ENCODE measurements at places on chromosomes 1 and 21. TPM values are rescaled to one million over a fixed set of nuclear protein-coding genes. Genes with fewer than 3 reads are reported as not detected.

GRCh38 chr1:197141575-197141974 is 4.9 kb downstream of the ASPM start:
- no peak for DNase-seq

The TTLL7 gene
- 3.1 TPM for polyA plus RNA-seq

DNA sequence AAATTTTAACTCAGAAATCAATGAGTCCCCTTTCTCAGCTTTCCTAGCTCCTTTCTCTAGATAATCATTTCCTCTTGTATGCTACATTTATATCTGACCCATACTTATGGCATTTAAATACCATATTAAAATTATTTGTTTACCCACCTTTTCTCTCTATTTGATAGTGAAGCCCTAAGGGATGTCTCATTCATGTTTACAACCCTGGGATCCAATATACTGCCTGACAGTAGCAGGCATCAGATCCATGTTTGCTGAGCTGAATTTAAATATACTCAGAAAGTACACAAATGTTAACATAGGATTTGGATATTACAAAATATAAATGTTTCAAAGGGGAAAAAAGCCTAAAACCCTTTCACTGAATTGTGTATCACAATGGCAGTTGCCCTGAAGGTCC is 26.5 kb downstream of the SCMH1 start:
- no peak for DNase-seq

GRCh38 chr1:24540906-24541710 is 14.8 kb upstream of the NCMAP start:
- no peak for DNase-seq

GRCh38 chr1:200075522-200075921 is 48.0 kb downstream of the NR5A2 start:
- DNase-seq = peak; percentile 23

DNA sequence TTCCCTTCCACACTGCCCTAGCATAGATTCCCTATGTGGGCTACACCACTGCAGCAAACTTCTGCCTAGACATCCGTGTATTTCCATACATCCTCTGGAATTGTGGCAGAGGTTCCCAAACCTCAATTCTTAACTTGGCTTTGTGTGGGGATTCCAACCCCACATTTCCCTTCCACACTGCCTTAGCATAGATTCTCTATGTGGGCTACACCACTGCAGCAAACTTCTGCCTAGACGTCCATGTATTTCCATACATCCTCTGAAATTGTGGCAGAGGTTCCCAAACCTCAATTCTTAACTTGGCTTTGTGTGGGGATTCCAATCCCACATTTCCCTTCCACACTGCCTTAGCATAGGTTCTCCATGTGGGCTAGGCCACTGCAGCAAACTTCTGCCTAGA is 31.4 kb downstream of the ZNF670 start:
- DNase-seq = no peak

- peak; percentile 54 for DNase-seq
These were observed 30.6 kb downstream of the OMA1 start for GRCh38 chr1:58515794-58516401.

The SPRR2F gene
- polyA plus RNA-seq = 0.70 TPM

The CAPN9 gene
- 1.0 TPM for polyA plus RNA-seq

The LCE1C gene
- polyA plus RNA-seq = not detected

- DNase-seq = no peak
These were observed 2.6 kb downstream of the SLAMF8 start for GRCh38 chr1:159829273-159829634.

The TIAM1 gene
- 45.8 TPM for polyA plus RNA-seq

The OR2L2 gene
- 0.04 TPM for polyA plus RNA-seq

DNA sequence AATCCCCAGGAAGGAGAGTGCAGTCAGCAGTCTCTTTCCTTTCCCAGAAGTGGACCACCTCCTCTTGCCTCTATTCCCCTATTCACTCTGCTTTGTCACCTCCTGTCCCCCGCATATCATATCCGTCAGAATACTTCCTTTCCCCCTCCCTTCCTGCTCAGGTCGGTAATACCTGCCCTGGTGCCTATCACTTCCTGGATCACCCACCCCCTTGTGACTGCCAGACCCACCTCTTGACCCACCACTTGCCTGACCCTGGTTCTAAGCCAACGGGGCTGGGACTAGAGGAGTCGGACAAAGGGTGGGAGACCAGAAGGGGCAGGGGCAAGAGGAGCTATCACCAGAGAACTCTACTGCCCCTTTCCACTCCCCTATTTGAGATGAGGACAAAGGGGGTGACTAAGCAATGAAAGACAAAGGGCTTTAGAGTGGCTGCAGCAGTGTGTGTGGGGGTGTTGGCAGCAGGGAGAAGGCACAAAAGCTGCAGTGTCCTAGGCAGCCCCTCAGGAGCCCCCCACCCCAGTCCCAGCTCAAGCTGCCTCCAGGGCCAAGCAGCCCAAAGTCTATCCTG is 1.7 kb upstream of the ADAMTS4 start:
- DNase-seq = no peak

DNA sequence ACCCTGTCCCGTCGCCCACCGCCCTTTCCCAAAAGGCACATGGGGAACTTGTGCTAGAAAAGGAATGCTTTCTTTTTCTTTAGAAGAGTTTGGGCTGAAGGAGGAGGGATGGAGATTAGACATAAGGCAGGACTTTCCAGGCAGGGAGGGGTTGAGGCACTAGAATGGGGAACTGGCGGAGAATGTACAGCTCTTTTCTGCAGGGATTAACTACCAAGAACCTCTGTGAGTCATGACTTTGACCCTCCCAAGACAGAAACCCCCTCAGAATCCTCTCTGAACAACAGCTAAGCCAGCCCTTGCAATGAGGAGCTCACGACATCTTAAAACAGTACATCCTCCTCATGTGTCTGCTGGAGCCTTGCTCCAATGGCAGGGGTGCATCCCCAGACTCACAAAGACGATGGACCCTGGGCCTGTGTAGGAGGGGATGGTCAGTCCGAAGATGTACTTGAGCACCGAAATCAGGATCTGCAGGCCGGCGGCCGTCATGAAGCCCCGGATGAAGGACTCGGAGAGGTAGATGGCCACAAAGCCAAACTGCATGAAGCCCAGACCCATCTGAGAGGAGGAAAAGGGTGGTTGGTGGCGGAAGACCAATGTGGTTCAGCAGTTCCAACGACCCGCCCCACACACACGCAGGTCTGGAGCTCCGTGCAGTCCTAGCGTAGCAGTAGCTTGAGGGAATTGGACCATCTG is 13.6 kb downstream of the SLC26A9 start:
- no peak for DNase-seq

DNA sequence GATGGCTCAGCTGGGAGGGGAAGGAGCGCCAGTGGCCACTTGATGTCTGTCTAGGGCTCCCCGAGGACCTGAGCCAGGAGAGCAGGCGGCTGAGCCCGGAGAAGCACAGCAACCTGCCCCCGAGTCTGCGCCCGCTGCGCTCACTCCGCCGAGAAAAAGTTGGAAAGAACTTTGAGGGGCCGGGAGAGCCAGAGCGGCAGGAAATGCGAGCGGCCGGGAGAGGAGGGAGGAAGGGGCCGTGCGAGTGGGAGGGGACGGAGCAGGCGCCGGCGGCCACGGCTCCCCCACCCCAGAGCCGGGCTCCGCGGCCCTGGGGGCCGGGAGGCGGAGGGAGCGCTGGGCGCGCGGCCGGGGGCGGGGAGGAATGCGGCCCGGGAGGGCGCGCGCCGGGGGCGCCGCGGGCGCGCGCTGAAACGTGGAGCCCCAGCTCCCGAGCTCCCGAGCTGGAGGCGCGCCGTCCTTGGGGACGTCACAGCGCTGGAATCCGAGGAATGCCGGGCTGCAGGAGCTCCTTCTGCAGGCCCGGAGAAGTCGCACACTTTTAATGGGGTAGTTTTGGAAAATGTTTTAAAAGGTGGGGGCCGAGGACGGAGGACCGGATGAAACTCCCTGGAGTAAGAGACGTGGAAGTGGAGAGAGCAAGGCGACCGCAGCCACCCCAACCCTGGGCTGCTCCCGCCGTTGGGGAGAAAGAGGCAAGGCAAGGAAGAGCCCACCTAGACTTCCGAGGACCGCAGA is at the start of gene PTPN14:
TSS of gene PTPN14 (minus strand) at position 167 of the 738 bp plus-strand sequence. CDS start 86,799 bp downstream, outside the sequence.
- peak; percentile 98 for DNase-seq

- no peak for DNase-seq
These were observed 19.7 kb downstream of the SYNJ1 start for GRCh38 chr21:32708069-32708468.

- DNase-seq = no peak
These were observed 4.5 kb downstream of the FHL3 start for GRCh38 chr1:38000529-38001455.

DNA sequence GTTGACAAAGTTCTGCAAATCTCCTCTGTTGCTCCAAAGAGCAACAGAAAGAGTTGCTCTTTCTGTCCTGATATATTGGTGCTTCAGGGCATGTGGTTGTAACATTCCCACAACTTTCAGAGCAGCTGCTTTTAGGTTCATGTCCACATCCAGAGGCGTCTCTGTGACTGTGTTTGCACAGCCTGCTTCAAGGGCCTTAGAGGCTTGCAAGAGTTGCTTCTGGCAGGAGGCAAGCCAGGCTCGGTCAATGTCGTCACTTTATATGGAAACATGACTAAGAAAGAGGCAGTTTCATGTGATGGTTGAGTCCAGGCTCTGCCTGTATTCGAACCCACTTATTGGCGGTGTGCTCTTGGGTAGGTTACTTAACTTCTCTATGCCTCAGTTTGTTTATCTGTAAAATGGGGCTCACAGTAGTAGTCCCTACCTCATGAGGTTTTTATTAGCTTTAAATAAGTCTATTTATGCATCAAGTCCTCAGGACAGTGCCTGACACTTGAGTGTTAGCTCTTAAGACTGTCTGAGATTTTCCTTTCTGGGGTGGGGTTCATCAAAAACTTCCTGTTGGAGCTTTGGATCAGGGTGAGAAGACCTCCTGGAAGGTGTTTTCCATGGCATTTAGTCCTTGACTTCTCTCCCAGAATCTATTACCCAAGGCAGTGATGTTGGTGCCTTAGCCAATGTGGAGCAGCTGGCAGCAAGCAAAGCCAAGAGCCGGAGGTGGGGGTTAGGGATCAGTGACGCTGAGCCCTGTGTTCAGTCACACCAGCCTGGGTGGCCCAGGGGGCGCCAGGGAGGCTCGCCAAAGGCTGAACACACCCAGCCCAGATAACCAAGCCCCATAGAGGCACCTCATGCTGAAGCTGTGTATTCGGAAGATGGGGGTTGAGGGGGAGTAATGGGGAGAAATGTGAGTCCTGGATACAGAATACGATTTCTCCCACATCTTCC is 18.9 kb downstream of the LHX4 start:
- no peak for DNase-seq

- DNase-seq = no peak
These were observed 134.2 kb upstream of the SERTAD4 start for GRCh38 chr1:210098356-210098755.

The HPDL gene
- polyA plus RNA-seq = 1.3 TPM

The GCSAML gene
- 0.45 TPM for polyA plus RNA-seq

DNA sequence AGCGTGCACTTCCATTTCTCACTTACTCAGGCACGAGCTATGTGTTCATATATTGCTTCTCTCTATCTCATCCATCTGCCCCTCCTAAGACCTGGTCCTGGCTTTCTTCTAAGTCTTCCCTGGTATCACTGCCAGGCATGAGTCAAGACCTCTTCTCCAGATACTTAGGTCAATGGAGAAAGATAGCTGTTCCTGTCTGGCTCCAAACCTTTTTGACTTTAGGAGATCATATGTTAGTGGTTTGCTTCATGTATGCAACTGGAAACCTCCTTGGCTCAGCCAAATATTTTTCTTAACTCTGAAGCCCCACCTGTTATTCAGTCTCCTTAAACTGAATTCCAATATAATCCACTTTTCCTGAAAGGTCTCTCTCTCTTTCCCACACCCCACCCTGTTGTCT is 211.6 kb upstream of the PTBP2 start:
- DNase-seq = no peak

Measured in right lung (tissue), 10 donors.